Airway epithelial cell (primary cell): ENCODE measurements at places on chromosomes 16 and 17. TPM values are rescaled to one million over a fixed set of nuclear protein-coding genes. Genes with fewer than 3 reads are reported as not detected.

KIF22 gene
- 51.3 and 68.9 TPM in 2 replicates for total RNA-seq

LRRC59 gene
- 161 and 163 TPM in 2 replicates for total RNA-seq

RAB11FIP4 gene
- 13.2 and 15.6 TPM in 2 replicates for total RNA-seq

CCL4L2 gene
- total RNA-seq: not detected in 2 replicates

ACAP1 gene
- 0.42 and 0.78 TPM in 2 replicates for total RNA-seq

KRTAP3-1 gene
- total RNA-seq: not detected in 2 replicates

BFAR gene
- total RNA-seq: 52.9 and 60.6 TPM in 2 replicates

KCNJ18 gene
- not detected in 2 replicates for total RNA-seq

COL1A1 gene
- total RNA-seq: 109 and 112 TPM in 2 replicates

CCL16 gene
- total RNA-seq: not detected in 2 replicates

ERN2 gene
- 0.28 and 0.49 TPM in 2 replicates for total RNA-seq

SLC38A8 gene
- not detected in 2 replicates for total RNA-seq

GLP2R gene
- not detected in 2 replicates for total RNA-seq

NOL3 gene
- 53.2 and 89.0 TPM in 2 replicates for total RNA-seq

CTRB2 gene
- not detected in 2 replicates for total RNA-seq

ZNF750 gene
- 26.7 and 33.1 TPM in 2 replicates for total RNA-seq

ADAD2 gene
- total RNA-seq: not detected in 2 replicates

EIF3CL gene
- total RNA-seq: 199 and 216 TPM in 2 replicates

KRTAP9-4 gene
- total RNA-seq: not detected in 2 replicates

CTRL gene
- 1.5 TPM in 1 of 2 replicates, not detected in the other for total RNA-seq

RNF43 gene
- total RNA-seq: 6.4 and 7.5 TPM in 2 replicates

CLDN6 gene
- 0.63 and 0.70 TPM in 2 replicates for total RNA-seq

CALB2 gene
- 1.3 TPM in 1 of 2 replicates, not detected in the other for total RNA-seq

PLD6 gene
- 0.88 and 2.8 TPM in 2 replicates for total RNA-seq

ARL17B gene
- total RNA-seq: 5.4 and 15.3 TPM in 2 replicates

PHLPP2 gene
- total RNA-seq: 2.6 and 4.4 TPM in 2 replicates
